ENCODE measurements at places on chromosomes 4 and X.

- no peak for DNase-seq
Measured at GRCh38 chr4:151340751-151341385, 15.5 kb upstream of the SH3D19 start.

DNA sequence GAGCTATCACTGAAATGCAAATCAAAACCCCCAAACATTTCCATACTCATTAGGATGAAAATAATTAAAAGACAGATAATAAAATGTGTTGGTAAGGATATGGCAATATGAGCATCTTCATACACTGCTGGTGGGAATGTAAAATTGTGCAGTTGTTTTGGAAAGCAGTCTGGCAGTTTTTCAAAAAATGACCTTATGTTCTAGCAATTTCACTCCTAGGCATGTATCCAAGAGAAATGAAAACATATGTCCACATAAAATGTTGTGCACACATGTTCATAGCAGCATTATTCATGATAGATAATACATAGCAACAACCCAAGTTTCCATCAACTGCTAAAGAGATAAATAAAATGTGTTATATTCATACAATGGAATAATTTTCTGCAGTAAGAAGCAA, 14.8 kb upstream of the GPRASP2 start:
- DNase-seq, result no peak

DNA sequence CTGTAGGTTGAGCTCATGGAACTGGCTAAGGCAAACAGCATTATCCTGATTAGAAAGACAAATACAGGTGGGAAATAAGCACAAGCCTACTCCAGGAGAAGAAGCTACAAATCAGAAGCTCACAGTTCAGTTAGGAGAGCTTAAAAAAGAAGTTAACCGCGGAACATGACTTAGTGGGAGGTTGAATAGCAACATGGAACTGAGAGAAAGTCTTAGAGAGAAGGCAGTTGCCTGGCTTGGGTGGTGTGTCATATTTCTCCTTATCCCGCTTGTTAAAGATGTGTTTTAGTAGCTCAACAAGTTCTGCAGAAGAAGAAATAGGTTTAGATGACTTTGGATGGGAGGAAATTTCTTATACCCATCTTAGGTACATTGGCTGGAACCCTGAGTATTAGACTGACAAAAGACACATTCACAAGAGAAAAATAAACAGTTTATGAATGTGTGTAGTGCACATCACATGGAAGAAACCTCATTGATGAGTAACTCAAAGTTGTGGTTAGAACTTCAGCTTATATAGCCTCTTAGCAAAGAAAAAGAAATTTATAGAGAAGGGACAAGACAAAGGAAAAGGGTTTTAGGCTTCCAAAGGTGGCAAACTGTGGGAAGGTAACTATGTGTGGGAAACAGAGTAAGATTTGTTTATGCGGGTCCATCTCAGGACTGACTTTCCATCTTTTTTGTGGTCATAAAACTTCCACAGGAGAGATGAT, 37.4 kb upstream of the RXFP1 start:
- no peak for DNase-seq

- no peak for DNase-seq
Measured at GRCh38 chr4:145881989-145882388, 56.6 kb downstream of the ZNF827 start.

GRCh38 chr4:175651756-175652310, 160.2 kb downstream of the GPM6A start:
- no peak for DNase-seq
